ENCODE measurements at places on chromosomes 4 and X.

- no peak overlapping the region for H3K4me3 ChIP-seq
- H3K36me3 ChIP-seq = no peaks in the 10 kb centered on the region
- no peak for DNase-seq
- H3K4me1 ChIP-seq = no peaks in the 10 kb centered on the region
- H3K27ac ChIP-seq = no peak overlapping the region
- no peaks in the 10 kb centered on the region for H3K27me3 ChIP-seq
Observed at GRCh38 chrX:139949703-139950102, 15.6 kb downstream of the CXorf66 start.

- H3K36me3 ChIP-seq = no peaks in the 10 kb centered on the region
- H3K27ac ChIP-seq = no peak overlapping the region
- no peak for DNase-seq
- no peak overlapping the region for H3K4me3 ChIP-seq
- H3K4me1 ChIP-seq = no peaks in the 10 kb centered on the region
Observed at GRCh38 chr4:168871632-168872031, 138.4 kb downstream of the CBR4 start.

DNA sequence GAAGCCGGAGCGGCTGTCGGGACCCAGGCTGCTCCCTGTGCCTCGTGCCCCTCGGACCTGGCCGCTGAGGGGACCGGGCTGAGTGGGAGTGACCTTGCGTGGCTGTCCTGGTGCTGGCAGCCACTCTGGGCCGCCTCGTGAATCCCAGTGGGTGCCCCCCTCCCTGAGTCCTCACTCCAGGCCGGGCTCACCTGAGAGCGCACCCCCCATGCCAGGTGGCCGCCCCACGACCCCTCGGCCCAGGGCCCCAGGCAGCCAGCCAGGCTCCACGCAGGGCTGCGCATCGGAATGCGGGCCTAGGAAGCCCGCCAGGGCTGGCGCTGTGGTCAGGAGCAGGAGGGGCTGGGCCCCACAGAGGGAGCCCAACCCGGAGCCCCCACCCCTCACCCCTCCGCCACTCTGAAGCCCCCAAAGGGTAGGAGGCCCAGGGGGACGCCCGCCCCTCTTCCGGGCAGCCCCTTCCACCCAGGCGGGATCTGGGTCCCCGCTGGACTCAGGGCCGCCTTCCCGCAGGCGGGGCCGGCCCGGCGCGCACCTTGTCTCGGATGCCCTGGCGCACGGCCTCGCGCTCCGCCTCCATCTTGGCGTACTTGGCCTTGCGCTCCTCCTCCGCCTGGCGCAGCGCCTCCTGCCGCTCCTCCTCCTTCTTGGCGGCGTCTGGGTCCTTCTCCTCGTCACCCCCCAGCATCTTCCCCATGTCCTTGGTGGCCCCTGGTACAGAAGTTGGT, 33.9 kb downstream of the CPLX1 start:
- no peaks in the 10 kb centered on the region for H3K36me3 ChIP-seq
- H3K27ac ChIP-seq = no peak overlapping the region
- no peaks in the 10 kb centered on the region for H3K4me1 ChIP-seq
- peak; percentile 63 for DNase-seq
- peak overlapping the region; percentile 38 for H3K4me3 ChIP-seq

GRCh38 chr4:127631420-127631819, 1.3 kb upstream of the INTU start:
- no peaks in the 10 kb centered on the region for H3K36me3 ChIP-seq
- no peaks in the 10 kb centered on the region for H3K27me3 ChIP-seq
- H3K27ac ChIP-seq = no peak overlapping the region
